Stimulated activated CD4-positive, alpha-beta T cell treated with anti-CD3 and anti-CD28 coated beads, Interleukin-12 subunit alpha, Interleukin-12 subunit beta, amount 100 ng/mL, for 24 hours (primary cell): ENCODE measurements at places on chromosomes 6 and 20.

DNA sequence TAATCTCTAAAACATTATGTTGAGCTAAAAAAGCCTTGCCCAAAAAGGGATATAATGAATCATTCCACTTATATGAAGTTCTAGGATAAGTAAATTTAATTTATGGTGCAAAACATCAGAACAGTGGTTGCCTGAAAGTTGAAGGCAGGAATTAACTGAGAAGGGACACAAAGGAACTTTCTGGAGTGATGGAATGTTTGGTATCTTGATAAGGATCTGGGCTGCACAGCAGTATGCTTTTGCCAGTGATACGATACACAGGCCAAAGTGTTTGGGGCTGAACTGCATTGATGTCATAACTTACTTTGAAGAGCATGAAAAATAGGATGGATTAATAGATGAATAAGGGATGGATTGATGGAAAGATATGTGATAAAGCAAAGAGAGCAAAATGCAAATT is 146.1 kb upstream of the LRFN2 start:
- no peak for DNase-seq

DNA sequence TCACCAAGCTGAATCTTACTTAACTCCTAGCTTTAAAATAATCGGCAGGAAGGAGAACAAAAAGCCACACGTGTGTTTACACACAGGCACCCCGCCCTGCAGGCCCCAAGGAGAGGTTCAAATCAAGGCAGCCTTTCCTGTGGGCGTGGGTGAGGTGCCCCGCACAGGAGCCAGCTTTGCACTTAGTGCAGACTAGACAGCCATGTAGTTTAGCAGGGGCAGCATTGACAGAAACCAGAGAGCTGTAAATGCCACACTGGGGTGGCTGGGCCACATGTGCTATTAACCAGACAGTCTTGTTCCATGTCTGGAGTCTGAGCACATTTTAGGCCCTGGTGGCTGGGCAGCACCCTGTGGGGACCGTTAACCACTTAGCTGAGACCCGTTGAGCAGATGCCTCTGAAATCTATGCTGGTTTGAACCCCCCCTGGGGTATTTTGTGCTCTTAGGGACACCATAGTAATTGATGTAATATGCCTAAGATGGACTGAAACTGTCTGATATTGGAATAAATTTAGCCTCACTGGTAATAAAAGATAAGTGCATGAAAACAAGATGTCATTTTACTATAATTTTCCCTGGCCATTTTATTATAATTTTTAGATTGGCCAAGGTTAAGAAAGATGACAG is 106.4 kb upstream of the KCNG1 start:
- no peak for DNase-seq

DNA sequence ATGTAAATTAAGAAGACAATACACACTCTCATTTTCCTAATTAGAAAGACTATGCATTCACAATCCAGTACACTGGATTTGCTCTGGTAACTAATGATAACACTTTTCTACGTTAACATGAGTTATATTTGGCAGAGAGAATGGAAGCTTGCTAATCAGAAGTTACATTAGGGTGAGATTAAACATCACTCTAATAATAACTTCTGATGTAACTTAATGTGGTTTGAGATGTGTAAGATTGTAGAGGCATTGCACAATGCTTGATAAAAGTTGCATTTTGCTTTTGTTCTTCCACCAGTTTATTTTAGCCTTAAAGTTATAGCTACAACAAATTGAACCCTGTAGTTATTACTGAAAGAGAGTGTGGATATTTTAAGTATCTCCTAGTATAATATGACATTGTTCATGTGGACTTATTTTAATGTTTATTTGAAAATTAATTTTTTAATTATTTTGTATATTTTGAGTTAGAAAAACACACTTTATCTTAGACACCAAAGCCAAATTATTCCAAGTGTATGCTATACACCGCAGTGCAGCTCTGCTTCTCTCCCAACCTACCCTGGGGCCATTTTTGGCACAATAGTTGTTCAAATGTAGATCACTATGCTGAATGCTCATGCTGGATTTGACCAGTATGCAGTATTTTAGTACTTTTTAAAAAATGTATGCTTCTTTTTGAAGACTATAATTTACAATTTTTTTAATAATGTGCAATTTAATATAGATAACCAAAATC is 143.2 kb downstream of the SLC16A10 start:
- DNase-seq, result no peak

GRCh38 chr6:33950891-33951889 is 147.4 kb upstream of the MLN start:
- DNase-seq, result no peak

GRCh38 chr20:7977709-7978108 is 37.5 kb upstream of the HAO1 start:
- DNase-seq, result no peak

- DNase-seq, result no peak
These were observed 47.1 kb downstream of the TAF4 start for GRCh38 chr20:62018437-62019143.

- DNase-seq, result no peak
These were observed 4.2 kb downstream of the PSMB9 start for GRCh38 chr6:32858194-32858593.

- no peak for DNase-seq
These were observed 12.4 kb downstream of the MTHFD1L start for GRCh38 chr6:150877928-150878327.

DNA sequence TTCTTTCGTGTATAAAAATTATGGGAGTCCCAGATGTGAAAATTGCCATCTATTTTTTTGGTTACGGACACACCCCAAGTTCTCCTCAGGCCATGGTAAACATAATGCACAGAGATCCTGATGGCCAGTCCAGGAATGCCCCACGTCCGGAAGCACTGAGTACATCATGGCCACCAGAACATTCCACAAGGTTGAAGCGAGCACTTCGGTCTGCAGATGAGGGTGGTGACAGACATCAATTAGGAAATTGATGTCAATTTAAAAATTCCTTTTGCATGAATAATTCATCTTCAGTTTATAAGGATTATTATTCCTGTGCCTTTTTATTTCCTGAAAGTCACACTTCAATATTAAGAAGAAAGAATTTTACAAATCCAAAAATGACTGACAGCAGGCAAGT is 13.2 kb upstream of the EXOC2 start:
- no peak for DNase-seq

DNA sequence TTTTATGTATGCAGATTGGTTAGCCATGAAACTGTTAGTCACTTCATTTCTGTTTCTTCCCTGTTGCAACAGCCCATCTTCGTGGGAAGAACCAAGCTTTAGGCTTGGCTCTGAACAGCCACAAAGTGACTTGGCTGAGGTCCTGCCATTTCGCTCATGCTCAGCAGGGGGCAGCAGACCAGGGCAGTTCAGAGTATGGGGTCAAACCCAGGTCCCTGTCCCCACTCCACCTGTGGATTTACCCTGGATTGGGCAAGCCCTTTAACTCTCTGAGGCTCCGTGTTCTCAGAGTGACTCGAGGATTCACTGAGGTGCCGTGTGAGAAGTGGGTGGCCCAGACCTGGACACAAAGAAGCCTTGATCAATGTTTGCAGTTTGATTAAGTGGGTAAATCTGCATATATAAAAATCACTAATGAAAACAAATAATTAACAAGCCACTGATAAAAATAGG is 19.8 kb upstream of the MAP1LC3A start:
- DNase-seq, result peak; percentile 52

DNA sequence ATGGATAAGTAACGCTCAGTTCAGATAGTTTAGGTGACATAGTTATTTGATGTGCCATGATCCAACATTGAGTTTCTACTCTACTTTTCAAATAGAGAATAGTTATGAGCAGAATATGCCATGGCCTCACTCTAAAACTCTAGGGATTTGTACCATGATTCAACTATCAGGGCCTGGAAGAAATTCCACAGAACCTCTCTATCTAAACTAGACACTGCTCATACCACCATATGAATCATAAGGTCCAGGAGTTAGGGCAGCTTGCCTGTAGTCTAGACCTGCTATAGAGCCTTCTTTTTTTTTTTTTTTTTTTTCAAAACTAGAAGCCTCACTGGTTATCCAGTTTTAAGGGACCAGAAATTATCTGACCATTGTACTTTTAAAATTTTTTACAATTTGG is 571.8 kb upstream of the IMPG1 start:
- no peak for DNase-seq

- DNase-seq, result no peak
These were observed 230.7 kb downstream of the TFAP2C start for GRCh38 chr20:56859801-56860261.

- DNase-seq, result no peak
These were observed 938.6 kb downstream of the C6orf118 start for GRCh38 chr6:164370773-164371172.

DNA sequence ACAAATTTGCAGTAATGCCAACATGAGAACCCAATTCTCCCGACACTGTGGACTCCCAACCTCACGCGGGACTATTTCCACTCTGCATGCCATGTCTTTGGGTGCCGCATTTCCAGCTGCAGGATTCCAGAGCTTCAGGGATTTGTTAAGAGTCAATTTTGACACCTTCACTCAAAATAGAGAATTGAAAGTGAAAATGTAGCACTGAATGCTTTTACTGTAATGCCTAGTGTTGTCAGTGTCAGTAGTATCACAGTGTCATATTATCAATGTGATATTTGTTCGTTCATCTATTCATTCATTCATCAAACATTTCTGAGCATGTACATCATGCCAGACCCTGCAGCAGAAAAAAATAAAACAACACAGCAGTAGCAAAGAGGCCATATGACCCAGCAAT is 13.4 kb upstream of the FAM50B start:
- DNase-seq, result no peak

DNA sequence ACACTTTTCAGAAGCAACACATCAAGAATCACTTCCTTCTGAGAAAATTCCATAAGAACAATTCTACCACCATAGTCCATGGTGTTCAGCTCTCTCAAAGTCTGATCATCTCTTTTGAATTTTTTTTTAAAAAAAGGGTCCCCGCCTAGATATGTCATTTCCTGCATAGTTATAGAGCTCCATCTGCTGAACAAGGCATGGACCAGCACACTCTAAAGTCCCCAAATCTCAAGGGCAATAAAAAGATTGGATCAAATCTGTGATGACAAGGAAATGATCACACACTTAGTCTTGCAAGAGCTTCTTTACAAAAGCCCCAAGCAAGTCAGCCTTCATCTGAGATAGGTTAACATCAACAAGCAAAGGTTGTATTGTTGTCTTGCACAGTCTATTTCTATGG is 100.7 kb upstream of the STMND1 start:
- no peak for DNase-seq

DNA sequence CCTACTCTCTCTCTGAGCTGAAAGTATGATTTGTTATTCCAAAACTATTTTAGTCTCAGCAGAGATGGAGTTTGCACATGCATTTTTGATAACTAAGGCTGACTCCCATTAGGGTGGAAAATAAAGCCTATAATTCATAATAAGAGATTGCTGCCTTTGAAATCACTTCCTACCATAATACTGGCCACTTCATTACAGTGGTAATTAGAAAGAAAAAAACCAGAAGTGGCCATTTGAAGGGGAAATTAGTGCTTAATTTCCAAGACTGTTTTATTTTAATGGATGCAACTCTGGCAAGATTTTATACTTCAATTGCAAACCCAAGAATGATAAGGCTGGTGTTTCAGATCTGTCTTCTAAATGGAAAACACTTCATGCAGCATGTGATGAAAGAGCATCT is 43.4 kb downstream of the SLC35B3 start:
- no peak for DNase-seq

DNA sequence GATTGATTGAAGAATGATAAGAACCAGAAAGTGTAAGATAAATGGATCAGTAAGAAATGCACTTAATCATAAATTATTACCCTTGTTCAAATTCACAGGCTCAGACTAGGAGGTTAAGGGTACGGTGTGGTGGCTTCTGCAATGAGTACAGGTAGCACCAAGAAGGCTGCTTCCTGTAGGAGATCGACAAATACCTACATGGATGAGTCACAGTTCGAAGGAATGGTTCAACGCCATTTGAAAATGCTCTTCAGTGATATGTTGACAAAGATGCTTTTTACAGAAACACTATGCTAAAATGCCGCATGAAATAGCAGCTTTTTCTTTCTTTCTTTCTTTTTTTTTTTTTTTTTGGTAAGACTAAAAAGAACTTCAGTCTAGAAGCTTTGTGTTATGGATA is 116.2 kb downstream of the DTNBP1 start:
- DNase-seq, result no peak

DNA sequence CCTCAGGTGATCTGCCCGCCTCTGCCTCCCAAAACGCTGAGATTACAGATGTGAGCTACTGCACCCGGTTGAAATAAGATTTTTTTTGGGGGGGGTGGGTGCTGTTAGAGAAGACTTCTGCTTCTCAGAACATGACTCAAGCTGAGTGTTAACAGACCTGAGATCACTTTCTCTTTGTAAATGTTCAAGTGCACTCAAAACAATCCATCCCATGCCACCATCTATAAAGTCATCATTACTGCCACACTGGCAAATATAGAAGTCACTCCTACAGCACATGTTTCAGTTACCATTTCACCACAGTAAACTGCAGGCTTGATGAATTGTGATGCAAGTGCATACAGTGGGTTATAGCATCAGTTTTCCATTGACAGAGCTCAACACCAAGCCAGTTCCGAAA is 9.0 kb downstream of the VPS16 start:
- no peak for DNase-seq

GRCh38 chr6:15063253-15063853 is 182.5 kb upstream of the JARID2 start:
- no peak for DNase-seq

DNA sequence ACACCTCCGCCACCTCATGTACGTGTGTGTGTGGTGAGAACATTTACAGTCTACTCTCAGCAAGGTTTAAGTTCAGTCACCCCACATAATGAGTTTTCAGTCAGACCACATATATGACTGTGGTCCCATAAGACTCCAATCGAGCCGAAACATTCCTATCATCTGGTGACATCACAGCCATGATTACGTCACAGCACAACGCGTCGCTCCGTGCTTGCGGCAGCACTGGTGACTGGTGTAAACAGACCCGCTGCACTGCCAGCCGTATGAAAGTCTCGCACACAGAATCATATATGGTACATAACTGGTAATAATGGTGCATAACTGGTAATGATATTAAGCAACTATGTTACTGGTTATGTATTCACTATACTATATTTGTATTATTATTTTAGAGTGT is 150.7 kb downstream of the DLL1 start:
- no peak for DNase-seq

GRCh38 chr6:74971633-74972032 is 234.2 kb downstream of the COL12A1 start:
- DNase-seq, result no peak

GRCh38 chr6:14172562-14172961 is 55.0 kb downstream of the CD83 start:
- DNase-seq, result no peak

GRCh38 chr20:36604952-36605398 is 604 bp upstream of the RAB5IF start:
- no peak for DNase-seq

- DNase-seq, result no peak
These were observed 106.4 kb downstream of the COL9A1 start for GRCh38 chr6:70196531-70196930.
